Cardiac septum (tissue), 1 donor: ENCODE measurements at places on chromosomes 5 and 9. TPM values are rescaled to one million over a fixed set of nuclear protein-coding genes. Genes with fewer than 3 reads are reported as not detected.

DNA sequence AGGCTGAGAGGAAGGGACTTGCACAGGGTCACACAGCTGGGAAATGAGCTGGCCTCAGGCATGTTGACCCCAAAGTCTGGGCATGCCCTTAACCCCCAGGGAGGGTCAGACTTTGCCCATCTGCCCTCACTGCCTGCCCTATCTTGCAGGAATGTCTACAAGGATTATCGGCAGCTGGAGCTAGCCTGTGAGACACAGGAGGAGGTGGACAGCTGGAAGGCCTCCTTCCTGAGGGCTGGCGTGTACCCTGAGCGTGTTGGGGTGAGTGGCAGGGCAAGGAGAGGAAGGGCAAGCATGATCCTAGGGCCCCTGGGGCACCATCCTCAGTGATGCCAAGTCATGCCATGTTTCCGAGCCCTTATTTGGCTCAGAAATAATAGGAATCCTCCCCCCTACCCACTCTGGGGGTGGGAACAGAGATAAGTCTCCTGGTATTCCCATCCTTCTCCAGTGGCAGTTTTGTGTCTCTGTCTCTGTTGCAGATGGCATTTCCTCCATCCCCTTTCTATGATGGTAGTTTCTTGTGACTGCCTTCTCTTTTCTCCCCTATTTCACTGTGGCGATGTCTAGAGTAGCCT is 28.5 kb downstream of the GOLGA2 start:
- DNase-seq = no peak

DNA sequence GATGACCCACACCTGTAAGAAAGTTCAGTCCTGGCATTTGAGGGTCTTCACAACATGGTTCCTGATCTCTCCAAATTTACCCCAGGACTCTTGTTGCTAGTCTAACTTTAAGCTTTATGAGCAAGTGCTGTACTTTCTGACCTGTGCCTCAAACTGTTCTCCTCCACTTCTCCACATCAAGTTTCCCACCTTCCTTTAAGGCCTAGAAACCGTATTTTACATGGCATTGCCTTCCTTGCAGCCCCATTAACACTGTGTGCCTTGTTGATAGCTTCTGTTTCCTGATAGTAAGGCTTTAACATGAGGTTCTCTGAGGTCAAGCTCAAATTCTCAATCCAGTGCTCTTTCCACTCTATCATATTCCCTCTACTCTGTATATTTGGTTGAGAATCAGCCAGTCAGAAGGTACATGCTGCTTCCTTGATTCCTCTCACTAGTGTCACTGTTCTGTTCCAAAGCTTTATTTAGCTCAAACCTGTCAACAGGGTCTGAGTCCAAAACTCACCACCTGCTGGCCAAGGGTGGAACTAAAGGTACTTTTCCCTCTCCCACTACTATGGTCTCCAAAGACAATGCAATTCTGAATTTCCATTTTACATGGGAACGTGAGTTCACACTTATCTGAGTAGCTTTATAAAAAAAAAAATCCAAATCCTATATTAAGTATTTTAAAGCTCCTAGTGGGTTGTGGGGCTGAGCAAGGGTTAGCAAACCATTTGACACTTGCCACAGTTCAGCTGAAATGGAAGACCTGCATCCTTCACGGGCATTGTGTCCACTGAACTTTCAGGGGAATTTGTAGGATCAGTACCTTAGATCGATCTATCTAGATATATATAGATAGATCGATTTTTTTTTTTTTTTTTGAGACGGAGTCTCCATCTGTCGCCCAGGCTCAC is 21.1 kb downstream of the VCP start:
- no peak for DNase-seq

DNA sequence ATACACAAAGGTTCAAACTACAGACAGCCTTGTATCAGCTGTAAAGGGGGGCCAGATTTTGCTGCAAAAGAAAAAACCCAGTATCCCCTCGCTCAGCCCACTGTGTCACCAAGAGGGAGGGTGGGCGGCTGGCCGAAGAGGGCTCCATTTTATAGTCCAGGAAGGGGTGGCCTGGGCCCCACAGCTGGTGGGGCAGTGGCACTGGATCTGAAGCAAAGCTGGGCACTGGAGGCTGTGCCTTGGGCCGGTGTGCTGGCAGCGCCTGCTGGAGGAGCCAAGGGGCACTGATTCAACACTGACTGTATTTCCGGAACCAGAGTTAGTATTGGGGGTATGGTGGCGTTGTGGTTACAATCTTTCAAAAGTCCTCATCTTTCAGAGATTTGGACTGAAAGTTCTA is 9.1 kb downstream of the BRD3 start:
- peak; percentile 72 for DNase-seq

GRCh38 chr5:80707645-80708044 is 52.9 kb upstream of the DHFR start:
- no peak for DNase-seq

DNA sequence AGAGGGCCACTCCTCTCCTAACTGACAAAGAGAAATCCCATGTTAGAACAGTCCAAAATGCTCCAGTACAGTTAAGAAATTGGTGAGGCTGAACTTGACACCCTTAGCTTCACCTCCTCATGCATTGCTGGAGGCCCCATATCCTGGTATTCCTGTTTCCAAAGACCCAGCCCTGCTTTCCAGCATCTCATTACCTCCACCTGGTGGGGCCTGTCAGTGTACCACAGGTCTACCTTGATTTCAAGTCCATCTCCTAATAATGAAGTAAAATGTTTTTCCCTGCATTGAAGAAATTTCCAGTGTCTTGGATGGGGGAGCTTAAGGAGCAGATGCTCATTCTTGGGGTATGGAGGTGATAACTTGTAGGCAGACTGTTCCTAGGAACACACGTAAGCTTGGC is 70.6 kb upstream of the S1PR3 start:
- no peak for DNase-seq

DNA sequence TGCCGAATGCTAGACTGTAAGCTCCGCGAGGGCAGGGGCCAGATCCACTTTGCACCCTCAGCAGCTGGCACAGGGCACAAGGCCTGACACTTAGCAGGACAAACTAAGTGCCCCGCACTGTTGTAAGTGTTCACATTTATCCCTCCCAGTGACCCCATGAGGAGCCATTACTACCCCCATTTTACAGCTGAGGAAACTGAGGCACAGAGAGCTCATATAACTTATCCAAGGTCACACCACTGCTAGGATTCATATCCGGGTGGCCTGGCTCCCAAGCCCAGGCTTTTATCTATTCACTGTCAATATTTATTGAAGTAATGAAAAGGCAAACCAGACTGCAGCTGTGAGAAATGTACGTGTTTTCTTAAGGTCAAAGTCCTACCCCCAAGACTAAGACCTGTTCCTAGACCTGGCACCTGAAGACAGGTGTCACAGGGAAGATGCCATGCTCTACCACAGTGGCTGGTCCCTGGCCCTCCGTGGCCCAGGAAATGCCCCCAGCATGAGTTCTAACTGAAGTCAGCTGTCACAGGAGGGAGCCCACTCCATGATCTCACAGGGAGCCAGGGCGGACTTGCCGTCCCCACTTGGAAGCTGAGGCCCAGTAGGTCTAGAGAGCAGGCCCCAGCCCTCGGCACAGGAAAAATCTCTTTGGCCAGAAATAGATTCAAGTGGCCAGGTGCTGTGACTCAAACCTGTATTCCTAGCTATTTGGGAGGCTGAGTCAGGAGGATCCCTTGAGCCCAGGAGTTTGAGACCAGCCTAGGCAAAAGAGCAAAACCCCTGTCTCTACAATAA is 74.7 kb upstream of the IL17B start:
- no peak for DNase-seq

DNA sequence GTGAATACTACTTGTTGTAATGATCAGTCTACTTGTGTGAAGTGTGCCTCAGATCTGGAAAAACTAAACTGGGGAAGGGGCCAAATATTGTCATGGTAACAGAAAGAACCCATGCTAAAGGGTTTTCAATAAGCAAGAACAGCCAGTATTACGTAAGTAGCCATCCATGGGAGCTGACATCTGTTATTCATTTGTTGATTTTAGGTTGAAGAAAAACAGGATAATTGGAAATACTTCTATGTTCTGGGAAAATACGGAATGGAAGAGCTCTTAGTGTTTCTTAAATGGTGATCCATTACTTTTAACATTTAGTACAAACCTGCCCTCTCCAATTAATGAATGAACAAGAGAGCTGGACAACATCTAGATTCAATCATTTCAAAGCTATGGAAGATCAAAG is 485.8 kb downstream of the NTRK2 start:
- DNase-seq = no peak

GRCh38 chr9:104553261-104553660 is 15.7 kb upstream of the OR13C8 start:
- no peak for DNase-seq

DNA sequence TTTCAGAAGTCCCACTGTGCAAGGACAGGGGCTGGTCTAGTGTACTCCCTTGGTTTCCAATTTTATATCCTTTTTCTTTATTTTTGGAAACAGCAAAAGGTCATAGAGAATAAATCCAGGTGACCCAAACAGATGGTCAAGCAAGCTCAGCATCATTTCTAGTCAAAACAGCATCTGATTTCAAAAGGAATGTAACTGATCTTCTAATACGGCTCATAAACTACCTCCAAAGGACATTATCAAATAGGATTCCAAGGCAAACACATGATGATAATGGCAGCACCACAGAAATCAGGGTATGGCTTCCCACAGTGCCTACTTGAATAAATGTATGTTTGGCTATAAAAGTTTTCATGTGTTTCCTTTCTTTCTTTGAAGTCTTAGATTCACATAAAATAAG is 57.1 kb downstream of the SUSD1 start:
- DNase-seq = no peak

The TAF7 gene
- total RNA-seq = 116 TPM

The SAXO1 gene
- total RNA-seq = 0.05 TPM

The CER1 gene
- not detected for total RNA-seq
